ENCODE measurements at places on chromosomes 16 and 17.

GRCh38 chr16:88782454-88783390, 2.3 kb downstream of the PIEZO1 start:
- no peak for DNase-seq

- no peak for DNase-seq
These were observed 452 bp downstream of the SLC25A10 start for GRCh38 chr17:81712468-81713003.

DNA sequence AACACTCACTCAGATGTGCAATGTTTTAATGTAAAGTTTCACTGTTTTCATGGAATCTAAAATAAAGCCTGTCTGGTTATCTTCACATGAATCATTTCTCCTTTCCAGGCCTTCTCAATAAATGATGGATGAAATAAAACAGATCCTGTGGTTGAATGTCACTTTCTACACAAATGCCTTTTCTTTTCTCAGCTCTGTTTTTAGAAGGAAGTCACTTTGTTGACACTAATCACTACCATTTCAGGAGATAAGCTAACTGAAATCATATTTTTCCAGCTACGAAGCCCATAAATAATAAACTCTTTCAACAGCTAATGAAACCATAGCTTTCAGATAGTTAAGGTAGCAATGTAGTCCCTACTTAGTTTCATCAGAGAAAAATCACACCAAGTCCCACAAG, 17.9 kb downstream of the NME2 start:
- no peak for DNase-seq

DNA sequence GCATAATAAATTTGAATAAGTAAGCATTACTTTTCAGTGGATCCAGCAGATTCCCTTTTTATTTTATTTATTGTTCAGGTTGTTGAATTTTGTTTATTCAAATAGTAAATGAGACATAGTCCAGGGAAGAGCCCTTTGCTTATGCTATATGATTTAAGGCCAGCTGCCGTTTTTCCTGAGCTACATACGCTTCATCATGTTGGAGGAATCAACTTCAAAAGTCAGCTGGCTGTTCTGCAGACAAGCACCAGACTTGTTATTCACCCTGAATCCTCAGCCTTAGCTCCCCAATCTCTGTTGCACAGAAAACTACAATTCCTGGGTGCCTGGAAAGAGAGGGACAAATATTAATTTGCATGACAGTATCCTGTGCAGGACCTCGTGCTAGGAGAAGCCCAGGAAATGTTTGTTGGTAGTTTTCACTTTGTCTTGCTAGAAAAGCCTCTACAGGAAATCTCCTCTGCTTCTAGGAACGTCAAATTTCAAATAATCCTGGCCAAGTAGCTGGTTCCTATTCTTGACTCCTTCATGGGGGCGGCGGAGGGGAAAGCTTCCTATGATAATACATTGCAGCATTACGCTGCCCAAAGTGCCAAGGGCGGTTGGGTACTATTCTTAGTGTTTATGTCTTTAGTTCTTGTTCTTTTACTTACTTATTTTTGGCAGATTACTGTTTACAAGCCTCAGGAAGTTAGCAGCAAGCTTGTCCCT, 101.6 kb downstream of the PRKCA start:
- no peak for DNase-seq
